ENCODE measurements at places on chromosomes 12 and 14.
A peak's percentile ranks its signal among the peaks of the same experiment; 100 is the strongest.

- peak; percentile 4 for DNase-seq
These were observed 174.6 kb downstream of the ESRRB start for GRCh38 chr14:76550534-76550933.

DNA sequence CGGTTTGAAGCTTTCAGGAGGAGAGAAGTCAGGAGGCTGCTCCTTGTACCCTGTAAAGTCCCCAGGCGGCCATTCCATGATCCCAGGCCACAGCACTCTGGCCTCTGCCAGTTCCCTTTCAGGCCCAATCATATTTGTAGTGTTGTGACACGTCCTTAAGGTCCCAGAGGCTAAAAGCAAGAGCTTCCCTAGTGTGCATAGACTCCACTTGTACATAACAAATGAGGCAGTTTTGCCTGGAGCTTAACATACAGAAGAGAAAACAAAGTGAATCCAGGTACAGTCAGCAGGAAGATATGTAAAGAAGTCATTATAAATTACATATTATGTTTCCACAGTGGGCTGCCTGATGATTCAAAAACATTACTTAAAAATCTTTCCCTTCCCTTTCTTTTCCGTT, 81.1 kb upstream of the RPH3A start:
- DNase-seq = no peak

DNA sequence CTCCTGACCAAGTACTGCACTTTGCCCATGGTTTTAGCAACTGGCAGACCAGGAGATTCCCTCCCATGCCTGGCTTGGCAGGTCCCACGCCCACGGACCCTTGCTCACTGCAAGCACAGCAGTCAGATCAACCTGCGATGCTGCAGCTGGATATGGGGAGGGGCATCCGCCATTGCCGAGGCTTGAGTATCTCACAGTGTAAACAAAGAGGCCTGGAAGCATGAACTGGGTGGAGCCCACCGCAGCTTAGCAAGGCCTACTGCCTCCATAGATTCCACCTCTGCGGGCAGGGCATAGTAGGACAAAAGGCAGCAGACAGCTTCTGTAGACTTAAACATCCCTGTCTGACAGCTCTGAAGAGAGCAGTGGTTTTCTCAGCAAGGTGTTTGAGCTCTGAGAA, 479.8 kb downstream of the FUT8 start:
- no peak for DNase-seq

DNA sequence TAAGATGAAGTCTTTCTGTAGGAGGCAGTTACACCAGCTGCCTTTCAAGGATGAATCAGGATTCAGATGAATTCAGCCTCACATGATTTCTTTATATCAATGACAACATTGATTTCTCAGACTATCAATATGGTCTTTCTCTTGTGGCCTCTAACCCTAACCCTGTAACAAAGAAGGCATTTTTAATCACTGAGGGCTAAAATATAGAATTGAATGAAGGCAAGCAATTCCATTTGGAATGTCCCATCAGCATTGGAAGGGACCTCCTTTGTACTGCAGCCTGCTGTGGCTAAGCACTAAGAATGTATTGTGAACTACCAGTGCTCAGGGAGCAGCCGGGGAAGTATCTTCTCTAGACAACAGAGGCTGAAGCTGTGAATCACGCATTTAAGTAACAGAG, 90.6 kb upstream of the FRMD6 start:
- DNase-seq = peak; percentile 93

- DNase-seq = no peak
These were observed 171.0 kb upstream of the FOXN3 start for GRCh38 chr14:89588016-89588415.
